ENCODE measurements at places on chromosomes 6 and 20.

- DNase-seq = no peak
Observed at GRCh38 chr6:6861351-6861894, 246.3 kb upstream of the RREB1 start.

GRCh38 chr6:129494099-129494498 lies 215.9 kb downstream of the ARHGAP18 start:
- no peak for DNase-seq

GRCh38 chr6:82866446-82866845 lies 199.2 kb downstream of the UBE3D start:
- no peak for DNase-seq

GRCh38 chr20:62366370-62367135 lies 559 bp downstream of the LAMA5 start:
- no peak for DNase-seq

DNA sequence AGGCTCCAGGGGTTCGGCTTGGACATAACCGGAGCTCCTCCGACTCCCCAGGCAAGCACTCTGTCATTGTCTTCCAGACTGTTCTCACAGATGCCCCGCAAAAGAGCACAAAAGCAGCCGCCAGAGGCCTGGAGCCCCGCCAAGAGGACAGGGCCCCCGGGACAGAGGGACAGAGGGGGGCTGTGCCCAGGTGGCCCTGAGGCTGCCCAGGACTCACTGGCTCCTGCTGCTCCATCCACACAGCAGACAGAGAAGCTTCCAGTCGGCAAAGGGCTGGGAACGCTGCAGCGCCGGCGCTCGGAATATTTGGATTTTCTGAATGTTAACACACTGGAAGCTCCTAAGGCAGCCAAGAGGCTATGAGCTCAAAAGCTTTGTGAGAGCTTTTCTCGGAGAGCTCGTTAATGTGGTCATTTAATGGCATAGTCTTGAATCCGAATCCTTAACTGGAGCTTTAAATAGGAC lies 68.0 kb upstream of the QKI start:
- no peak for DNase-seq

- no peak for DNase-seq
Observed at GRCh38 chr6:145480024-145480423, 255.3 kb downstream of the EPM2A start.

DNA sequence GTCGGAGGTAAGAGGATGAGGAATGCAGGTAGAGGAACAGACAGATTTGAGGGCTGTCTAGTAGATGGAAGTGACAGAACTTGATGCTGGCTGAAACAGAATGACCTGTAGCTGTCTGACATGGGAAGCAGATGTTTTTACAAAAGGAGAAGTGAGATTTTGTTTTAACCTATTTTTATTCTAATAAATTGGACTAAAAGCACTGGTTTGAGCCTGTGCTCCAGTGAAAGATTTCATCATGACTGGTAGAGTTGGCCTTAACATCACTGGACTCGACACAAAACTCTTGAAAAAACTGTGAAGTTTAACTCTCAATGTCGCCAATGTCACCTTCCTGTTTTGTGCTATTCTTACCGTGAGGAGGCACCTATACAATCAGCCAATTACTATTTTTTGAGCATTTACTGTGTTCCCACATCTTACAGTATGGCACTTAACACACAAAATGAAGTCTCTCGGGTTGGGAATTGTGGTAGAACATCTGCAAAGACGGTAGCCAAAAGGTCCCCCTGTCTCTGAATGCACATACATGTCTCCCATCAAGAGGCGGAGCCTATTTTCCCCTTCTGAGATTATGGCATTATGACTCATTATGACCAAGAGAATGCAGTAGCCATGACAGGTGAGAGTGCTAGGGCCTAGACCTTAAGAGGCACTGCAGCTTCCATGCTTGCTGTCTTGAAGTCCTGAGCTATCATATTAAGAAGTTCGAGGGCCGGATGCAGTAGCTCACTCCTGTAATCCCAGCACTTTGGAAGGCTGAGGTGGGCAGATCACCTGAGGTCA lies 93.2 kb downstream of the FOXF2 start:
- DNase-seq = no peak

- DNase-seq = no peak
Observed at GRCh38 chr6:36772397-36772796, 66.8 kb downstream of the CPNE5 start.

GRCh38 chr20:64119301-64119680 lies 11.9 kb upstream of the NPBWR2 start:
- no peak for DNase-seq

- DNase-seq = no peak
Observed at GRCh38 chr20:62980380-62980960, 26.3 kb downstream of the BHLHE23 start.

- DNase-seq = no peak
Observed at GRCh38 chr6:167882244-167882643, 55.5 kb downstream of the AFDN start.

- DNase-seq = peak; percentile 24
Observed at GRCh38 chr6:26003102-26003694, 40.6 kb downstream of the TRIM38 start.

DNA sequence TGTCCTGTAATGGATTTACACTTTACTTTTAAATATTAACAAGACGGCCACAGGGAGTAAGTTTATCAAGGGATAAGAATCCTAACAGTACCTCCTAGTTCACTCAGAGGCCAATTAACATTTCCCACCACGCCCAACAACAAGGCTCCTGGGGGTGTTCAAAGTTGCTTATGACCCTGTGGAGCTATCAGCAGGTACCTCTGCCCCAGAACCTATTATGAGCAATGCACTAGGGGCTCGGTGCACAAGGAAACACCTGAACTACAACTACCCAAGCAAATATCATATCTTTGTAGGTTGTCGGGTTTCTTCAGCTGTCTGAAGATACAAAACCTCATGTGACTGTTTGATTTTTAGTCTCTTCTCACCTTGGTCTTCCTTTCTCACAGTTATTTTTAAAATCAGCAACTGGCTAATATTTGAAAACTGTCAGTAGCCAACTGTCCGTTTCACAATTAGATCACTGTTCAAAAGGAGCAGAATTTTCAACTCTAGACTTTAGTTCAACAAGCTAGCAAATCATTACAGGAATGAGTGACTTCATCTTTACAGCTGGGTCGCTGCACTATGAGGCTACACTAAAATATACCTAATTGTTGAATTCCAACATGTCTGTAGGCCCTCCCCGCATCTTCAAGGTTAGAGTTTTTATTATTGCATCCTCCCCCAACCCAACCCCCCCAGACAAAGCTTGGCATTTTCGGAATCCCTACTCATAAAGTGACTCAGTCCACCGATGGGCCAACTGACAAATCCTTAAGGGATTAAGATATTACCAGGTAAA lies 38.1 kb downstream of the B4GALT5 start:
- peak; percentile 28 for DNase-seq

GRCh38 chr20:43542161-43542560 lies 16.7 kb upstream of the SGK2 start:
- DNase-seq = no peak

GRCh38 chr6:117536317-117536716 lies 53.8 kb downstream of the DCBLD1 start:
- DNase-seq = no peak

DNA sequence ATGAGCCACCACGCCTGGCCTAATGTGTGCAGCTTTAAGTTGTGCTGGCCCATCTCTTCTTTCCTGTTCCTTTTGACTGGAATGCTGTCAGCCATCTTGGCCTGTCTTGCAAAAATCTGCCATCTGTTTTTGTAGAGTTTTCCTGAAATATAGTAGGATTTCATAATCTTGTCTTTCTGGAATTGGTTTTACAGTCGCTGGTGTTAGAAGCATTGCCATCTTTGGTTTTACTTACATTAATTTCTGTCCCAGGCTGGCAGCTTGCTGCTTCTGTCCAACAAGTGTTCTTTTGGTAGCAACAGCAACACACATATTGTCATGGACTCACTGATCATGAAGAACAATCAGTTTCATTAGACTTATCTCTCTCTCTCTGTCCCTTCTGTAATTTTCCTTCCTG lies 29.1 kb upstream of the TULP1 start:
- DNase-seq = no peak

DNA sequence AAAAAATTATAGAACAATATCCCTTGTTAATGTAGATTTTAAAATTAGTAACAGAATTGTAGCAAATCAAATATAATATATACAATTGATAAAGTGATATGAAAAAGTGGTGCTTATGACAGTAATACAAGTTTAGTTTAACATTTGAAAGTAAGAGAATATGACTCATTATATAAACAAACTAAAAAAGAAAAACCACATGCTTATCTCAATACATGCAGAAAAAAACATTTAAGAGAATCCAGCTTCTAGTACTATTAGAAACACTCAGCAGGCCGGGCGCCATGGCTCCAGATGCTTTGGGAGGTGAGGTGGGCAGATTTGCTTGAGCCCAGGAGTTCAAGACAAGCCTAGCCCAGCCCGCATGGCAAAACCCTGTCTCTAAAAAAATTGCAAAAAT lies 60.7 kb upstream of the LAMA2 start:
- DNase-seq = no peak

GRCh38 chr6:42514745-42515144 lies 49.1 kb upstream of the UBR2 start:
- no peak for DNase-seq

- peak; percentile 31 for DNase-seq
Observed at GRCh38 chr20:21615617-21616080, 89.8 kb upstream of the PAX1 start.

GRCh38 chr20:19375801-19376200 lies 163.4 kb downstream of the SLC24A3 start:
- no peak for DNase-seq

GRCh38 chr6:45791211-45792168 lies 224.2 kb downstream of the CLIC5 start:
- DNase-seq = no peak

- no peak for DNase-seq
Observed at GRCh38 chr20:50280851-50281655, 90.4 kb downstream of the CEBPB start.

- no peak for DNase-seq
Observed at GRCh38 chr20:24684421-24684871, 215.0 kb downstream of the SYNDIG1 start.

- DNase-seq = no peak
Observed at GRCh38 chr6:163952005-163952404, 537.5 kb downstream of the QKI start.

- no peak for DNase-seq
Observed at GRCh38 chr20:2859330-2860121, 13.8 kb upstream of the PTPRA start.

GRCh38 chr6:40410821-40411220 lies 176.3 kb downstream of the LRFN2 start:
- DNase-seq = no peak

GRCh38 chr20:4592316-4593148 lies 129.2 kb upstream of the PRND start:
- DNase-seq = no peak

- no peak for DNase-seq
Observed at GRCh38 chr6:52667572-52667971, 3.3 kb upstream of the TMEM14A start.

GRCh38 chr6:136613477-136613876 lies 63.3 kb upstream of the MAP7 start:
- no peak for DNase-seq

DNA sequence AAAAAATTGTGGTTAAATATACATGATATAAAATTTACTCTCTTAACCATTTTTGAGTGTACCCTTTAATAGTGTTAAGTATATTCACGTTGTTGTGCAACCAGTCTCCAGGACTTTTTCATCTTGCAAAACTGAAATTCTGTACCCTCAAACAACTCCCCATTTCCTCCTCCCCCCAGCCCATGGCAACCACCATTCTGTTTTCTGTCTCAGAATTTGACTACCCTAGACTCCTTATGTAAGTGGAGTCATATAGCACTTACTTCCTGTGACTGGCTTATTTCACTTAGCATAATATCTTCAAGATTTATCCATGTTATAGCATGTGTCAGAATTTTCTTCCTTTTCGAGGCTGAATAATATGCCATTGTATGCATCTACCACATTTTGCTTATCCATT lies 5.1 kb downstream of the VPS16 start:
- DNase-seq = no peak

- no peak for DNase-seq
Observed at GRCh38 chr6:165181951-165182414, 127.4 kb downstream of the C6orf118 start.

GRCh38 chr6:109241199-109241598 lies 141.1 kb downstream of the CD164 start:
- DNase-seq = no peak

DNA sequence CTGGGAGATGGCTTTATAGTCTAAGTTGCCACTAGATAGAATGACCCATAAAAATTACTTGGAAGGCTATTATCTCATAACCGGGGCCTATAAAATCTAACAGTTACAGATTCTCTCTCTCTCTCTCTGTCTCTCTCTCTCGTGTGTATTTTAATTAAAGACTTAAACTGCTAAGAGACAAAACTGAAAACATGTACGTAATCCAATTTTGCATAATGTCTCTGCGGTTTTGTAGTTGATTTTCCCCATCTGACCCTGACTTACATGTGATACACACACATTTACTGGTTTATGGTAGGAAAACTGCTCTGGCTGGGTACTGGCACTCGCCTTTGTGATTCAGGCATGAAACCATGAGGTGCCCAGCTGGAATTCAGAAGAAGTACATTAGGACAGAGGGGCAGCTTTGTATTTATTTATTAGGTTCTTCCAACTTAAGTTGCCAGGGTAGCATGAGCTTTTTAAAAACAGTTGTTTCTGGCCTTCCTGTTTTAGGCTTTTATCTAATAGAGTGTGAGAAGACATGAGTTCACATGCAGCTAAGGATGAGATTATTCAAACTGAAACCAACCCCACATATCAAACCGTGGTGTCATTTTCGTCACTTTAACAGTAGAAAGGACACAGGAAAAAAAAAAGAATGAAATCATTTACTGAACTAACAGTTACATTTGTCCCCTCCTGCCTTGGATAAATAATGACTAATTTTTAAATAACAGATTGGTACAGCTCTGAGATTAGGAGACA lies 182.5 kb downstream of the GMPR start:
- peak; percentile 90 for DNase-seq

DNA sequence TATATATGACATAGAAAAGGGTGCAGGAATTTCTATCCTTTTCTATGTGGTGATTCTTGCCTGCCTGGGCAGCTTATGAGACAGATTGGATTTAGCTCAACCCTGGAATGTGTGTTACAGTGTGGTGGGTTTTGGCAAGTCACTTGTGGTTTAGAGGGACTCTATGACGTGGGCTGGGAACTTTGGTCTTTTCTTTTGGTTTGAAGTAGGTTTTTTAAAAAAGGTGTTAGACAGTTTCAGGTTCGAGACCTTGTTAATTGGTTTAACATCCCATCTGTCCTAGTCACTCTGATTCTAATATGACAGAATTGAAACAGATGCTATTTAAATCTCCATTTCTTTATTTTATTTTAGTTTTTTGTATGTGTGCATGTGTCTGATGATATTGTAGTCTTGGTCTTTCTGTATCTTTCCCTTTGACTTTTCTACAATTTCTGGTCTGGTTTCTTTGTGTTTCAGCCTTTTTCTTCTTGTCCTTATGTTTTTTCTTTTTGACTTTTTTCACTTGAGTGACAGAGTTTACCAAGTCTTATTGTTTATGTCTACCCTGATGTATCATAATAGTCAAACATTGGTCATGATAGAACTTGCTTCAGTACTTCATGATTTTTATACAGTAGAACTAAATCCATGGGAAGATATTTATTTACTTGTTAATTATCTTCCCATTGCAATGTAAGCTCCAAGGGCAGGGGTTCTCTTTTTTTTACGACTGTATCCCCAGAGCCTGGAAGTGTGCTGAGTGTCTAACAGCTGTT lies 174.3 kb downstream of the CDKAL1 start:
- DNase-seq = peak; percentile 36
